ENCODE measurements at places on chromosomes 5 and 9.

DNA sequence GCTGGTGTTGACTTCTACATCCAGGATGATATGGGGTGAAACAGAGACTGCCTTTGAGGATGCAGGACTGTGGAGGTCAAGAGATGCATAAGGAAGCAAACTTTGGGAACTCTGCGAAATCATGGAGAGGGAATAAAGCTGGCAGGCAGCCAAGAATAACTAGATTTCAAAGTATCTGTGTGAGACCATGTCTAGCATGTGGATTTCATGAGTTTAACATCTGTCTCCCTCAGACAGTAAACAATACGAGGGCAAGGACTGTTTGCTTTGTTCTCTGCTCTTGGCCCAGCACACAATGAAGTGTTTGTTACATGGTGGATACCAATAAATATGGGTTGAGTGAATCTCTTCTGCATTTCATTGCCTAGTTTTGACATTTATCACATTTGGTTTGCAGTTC, 71.3 kb downstream of the RASEF start:
- DNase-seq = no peak

DNA sequence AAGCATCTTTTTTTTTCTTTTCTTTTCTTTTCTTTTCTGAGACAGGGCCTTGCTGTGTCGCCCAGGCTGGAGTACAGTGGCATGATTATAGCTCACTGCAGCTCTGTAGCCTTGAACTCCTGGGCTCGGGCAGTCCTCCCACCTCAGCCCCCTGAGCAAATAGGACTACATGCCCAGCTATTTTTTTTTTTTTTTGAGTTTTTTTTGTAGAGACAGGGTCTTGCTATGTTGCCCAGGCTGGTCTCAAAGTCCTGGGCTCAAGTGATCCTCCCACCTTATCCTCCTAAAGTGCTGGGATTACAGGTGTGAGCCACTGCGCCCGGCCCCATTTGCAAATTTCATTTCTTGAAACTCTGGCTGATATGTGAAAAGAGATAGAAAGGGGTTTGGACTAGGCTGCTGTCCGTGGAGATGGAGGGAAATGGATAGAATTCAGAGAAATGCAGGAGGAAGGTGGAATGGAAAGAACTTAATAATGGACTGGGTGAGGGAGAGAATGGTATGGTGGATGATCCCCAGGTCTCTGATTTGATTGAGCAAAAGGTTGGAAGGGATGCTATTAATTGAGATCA, 32.9 kb downstream of the TNFAIP8 start:
- DNase-seq = no peak

- DNase-seq = no peak
These were observed 16.3 kb upstream of the MAML1 start for GRCh38 chr5:179716286-179716685.

DNA sequence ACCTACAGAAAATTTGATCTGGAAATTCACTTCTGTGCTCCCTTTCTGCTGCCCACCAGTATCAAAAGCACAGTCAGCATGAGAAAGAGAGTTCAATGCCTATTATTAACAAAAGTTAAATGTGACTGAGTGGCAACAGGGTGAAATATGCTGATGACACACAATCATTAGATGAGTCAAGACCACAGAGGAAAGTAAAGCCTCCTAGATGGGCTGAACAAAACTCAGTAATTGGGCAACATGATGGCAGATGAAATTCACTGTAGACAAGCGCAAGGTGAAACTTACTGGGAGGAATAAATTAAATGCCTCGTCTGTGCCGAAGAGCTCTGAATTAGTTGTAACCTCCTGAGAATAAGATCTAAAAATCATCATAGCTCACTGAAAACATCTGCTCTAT, 752.8 kb downstream of the IRX1 start:
- no peak for DNase-seq

- no peak for DNase-seq
These were observed 302.3 kb downstream of the ARL15 start for GRCh38 chr5:54007827-54008777.

DNA sequence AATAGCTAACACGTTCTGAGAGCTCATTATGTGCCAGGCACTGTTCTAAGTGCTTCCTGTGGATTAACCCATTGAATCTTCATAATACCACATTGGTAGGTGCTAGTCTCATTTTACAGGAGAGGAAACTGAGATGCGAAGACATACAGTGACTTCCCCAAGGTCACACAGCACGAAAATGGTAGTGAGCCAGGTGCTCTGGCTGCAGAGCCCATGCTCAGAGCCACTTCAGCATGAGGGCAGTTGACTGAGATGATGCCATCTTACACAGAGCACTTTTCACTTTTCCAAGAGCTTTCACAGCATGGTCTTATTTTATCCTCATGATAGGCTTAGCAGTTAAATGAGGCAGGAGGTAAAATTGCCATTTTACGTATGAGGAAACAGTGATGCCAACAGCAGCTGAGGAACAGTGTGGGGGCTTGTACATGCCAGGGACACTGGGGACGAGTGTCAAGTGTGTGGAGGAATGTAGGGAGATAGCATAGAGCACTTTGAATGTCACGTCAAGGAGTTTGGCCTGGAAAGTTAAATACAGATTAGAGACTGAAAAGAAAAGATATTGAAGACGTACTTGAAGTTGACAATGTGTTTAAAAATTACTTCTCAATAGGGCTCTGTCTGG, 180.0 kb downstream of the KIF4B start:
- DNase-seq = no peak

GRCh38 chr5:59845730-59846129, 47.8 kb downstream of the PDE4D start:
- no peak for DNase-seq

GRCh38 chr5:140178086-140178410, 3.1 kb downstream of the CYSTM1 start:
- DNase-seq = no peak

DNA sequence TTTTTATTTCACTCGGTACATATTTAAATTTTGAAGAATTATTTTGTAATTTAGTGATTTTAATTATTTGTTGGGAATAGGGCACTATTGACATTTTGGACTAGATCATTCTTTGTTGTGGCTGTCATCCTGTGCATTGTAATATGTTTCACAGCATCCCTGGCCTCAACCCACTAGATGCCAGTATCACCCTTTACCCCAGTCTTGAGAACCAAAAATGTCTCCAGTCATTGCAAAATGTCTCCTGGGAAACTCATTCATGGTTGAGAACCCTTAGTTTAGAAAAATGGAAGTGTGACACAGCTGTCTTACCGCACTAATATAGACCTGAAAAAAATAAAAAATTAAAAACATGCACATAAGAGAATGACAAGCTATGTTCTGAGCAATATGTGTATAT, 88.4 kb upstream of the CCDC152 start:
- no peak for DNase-seq

- DNase-seq = no peak
These were observed 6.8 kb upstream of the ZBTB34 start for GRCh38 chr9:126853667-126854066.
